ENCODE measurements at places on chromosomes 16 and 17.

- DNase-seq = no peak
Observed at GRCh38 chr16:80253741-80254140, 287.1 kb upstream of the DYNLRB2 start.

- no peak for DNase-seq
Observed at GRCh38 chr17:77124192-77124889, 16.4 kb upstream of the SEC14L1 start.

DNA sequence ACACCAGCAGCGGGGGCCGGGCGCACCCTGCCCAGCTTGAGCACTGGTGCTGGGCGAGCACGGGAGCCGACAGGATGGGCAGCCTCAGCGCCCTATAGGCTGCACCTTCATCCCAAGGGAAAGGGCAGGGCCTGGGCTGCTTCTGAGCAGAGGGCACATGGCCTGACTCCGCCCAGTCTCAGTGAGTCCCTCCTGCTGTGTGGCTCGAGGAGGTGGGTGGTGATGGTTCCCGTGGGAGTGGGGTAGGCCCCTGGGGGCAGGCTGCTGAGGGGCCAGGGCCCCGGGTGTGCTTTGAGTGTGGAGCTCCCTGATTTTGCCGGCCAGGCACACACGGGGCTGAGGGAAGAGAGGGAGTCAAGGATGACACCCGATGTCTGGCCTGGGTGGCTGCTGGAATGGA lies 37.9 kb downstream of the TSC2 start:
- DNase-seq = no peak

DNA sequence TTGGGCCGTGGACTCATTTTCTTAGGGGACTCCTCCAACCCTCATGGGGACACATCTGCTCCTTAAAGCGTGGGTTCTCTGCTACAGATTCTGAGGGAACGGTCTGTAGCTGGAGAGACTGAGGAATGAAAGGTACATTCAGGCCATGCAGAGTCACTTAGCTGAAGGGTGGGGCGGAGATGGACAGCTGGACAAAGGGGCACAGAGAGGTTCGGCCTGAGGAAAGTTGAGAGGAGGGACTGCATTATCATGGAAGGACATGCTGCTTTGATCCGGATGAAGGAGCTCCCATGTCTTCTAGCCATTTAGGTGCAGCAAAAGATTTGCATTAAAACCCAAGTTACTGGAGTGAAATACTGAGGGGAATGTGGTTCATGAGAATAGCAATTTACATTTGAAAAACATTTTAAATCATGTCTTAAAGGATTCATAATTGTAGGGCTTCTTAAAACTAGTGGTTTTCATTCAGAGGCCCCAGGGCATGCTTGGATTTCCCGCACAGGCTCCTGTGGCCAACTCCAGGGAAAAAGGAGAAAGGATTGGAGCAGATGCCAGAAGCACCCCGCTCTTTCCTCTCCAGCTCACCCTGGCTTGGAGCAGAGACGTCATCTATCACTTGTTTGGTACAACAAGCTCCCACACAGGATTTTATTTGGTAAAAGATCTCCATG lies 54.2 kb downstream of the CDRT4 start:
- DNase-seq = no peak

DNA sequence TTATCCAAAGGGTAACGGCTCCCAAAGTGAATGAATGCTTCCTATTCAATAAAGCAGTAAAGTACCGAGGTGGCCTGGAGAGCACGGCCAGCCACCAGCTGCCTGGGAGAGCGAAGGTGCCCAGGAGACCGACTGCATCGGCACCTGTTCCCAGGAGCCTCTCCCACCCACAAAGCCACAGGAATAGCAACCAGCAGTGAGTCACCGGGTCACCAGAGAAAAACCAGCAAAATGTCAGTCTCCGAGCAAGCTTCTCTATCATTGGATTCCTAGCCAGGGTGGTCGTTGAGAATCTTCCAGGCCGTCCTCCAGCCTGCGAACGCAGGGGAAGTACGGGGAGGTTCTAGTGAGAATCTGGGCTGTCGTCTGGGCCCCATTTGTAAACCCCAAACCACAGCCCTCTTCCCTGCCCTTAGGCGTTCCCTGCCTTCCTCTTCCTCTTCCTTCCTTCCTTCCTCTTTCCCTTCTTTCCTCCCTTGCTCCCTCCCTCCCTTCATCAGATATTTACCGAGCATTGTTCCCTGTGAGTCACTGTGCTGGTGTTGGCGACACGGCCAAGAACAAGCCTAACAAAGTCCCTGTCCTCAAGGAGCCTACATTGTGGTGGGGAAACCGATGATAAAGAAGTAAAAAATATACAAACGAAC lies 114.6 kb downstream of the SLC39A11 start:
- no peak for DNase-seq

GRCh38 chr16:66832661-66833305 lies 2.0 kb upstream of the NAE1 start:
- no peak for DNase-seq

- no peak for DNase-seq
Observed at GRCh38 chr17:13542636-13543035, 59.1 kb downstream of the HS3ST3A1 start.

DNA sequence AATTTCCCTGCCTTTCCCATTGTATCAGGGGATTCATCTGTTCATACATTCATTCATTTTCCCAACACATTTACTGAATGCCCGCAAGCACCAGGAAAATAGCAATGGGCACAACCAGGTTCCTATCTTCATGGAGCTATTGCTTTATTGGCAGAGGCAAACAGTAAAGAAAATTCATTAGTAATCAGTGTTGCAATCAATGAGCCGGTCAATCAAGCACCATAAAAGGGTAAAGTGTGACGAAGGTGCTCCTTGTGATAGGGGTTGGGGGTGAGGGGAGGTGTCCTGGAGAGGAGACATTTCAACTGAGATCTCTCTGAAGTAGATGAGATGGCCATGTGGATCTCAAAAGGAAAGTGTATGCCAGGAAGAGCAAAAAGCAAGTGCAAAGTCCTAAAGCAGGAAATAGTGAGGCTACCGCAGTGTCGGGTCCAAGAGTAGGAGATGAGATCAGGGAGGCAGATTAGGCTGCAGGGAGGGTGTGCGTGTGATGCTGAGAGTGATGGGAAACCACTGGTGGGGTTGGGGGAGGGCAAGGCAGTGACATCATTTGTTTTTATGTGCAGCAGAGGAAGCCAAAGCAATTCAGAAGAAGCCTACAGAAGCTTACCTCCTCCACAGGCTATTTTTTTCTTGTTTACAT lies 28.4 kb downstream of the CDH13 start:
- peak; percentile 67 for DNase-seq

GRCh38 chr16:70345840-70346239 lies 863 bp upstream of the DDX19A start:
- DNase-seq = no peak

DNA sequence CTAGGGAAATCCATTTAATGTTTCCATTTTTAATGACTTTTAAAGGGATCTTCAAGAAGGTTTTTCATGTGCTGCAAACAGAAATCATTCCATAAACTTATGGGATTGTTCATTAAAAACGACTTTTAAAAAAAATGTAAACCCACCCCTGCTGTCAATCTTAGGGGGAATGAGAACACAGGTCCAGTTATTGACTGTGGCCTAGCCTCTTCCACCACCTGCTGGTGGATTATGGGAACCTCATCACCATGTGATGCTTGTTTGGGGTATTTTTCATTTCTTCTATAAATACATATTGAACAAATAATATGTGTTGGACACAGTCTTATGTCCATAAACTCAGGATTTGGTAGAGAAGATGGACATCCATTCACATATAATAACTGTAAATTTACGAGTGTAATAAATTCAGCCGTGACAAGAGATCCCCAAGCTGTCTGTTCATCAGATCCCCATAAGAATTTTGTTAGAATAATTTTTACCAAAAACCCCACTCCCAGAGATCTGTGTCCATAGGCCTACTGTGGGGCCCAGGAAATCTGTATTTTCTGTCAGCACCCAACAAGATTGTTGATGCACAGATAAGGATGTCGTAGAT lies 42.0 kb upstream of the TMC5 start:
- peak; percentile 47 for DNase-seq

Data from CD4-positive, alpha-beta T cell (primary cell).